ENCODE measurements at places on chromosomes 12 and 14.

DNA sequence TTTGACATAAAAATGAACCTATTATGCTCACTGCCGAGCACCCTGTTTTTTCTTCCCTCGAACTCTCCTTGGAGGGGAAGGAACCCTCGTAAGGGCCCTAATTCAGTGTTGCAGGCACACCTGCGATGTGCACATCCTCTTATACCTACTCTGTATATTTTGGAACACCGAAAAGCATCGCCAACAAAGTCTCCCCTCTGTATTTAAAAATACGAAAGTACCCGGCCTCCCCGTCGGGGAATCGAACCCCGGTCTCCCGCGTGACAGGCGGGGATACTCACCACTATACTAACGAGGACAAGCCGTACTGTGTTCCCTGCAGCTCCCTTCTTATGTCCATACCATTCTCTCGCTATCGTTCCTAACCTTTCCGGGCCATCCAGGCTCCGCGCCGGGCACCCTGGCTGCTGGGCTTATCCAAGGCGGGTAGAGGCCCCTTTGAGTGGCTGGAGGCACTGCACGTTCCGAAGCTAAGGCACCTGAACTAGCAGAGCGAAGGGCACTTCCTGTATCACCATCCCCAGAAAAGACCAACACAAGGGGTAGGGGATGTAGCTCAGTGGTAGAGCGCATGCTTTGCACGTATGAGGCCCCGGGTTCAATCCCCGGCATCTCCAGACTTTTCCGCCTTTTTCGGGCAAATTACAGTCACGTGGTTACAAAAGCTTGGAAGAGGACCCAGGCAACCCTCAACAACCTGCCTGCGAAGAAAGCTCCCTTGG is 25.1 kb upstream of the UBC start:
- no peak for DNase-seq

DNA sequence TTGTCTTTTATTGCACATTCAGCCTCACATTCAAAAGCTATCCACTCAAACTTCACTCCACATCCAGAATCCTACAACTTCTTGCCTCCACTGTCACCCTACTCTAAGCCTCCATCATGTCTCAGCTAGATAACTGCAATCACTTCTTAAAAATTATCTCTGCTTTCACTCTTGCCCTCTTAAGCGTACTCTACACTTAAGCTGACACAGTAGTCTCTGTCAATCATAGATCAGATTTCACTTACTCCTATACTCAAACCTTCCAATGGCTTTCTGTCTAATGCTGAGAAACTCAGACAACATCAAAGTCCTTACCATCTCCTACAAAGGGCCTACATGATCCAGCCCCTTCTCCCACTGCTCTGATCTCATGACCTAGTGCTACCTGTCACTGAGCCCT is 304.1 kb downstream of the ITPR2 start:
- no peak for DNase-seq

DNA sequence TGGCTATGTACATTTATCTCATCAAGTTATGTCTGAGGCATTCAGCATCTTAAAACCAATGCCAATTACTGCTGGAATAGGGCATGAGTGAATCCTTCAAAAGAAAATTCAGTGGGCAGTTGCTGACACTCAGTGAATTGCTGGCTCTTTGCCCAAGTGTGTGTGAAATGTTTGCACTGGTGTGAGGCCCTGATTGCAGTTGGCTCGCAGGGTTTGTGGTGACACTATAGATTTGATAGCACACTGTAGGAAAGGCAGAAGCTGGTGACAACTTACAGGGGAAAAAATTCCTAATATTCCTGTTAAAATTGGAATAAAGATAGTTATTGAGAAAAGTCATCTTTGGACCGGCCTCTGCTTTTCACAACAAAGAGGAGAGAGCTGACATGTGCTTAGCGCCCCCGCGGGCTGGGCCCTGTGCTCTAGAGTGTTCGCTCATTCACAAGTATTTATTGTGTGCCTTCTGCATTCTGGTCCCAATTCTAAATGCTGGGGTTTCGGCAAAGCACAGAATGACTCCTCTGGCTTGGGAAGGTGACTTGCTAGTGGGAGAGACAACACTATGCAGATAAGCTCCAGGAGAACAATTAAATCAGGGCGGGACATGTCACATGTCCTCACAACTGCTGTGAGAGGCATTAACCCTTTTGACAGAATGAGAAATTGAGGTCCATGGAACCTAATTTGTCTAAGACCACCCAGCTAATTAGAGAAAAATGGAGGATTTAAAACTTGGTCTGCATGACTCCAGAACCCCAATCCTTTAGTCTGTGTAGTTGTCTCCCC is 418.7 kb downstream of the NPAS3 start:
- no peak for DNase-seq

- no peak for DNase-seq
Observed at GRCh38 chr12:65384240-65384639, 105.8 kb downstream of the MSRB3 start.

GRCh38 chr14:57714487-57714931 is 151.4 kb downstream of the SLC35F4 start:
- peak; percentile 38 for DNase-seq

DNA sequence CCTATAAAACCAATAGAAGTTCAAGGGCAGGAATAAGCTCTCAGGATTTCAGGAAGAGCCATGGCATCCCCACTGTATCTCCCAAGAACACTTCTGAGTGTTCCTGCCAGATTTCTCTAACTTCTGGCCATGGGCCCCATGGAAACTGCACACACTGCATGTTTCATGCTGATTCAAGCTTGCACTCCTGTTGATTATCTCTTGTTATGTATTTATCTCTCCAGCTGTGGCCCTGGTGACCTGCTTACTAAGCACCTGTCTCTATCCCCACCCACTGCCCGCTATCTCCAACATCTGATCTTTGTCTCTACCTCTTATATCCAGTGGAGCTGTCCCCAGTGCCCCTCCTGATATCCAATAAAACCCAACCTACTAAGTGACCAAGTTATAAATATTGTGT is 285.3 kb downstream of the PDZRN4 start:
- no peak for DNase-seq

DNA sequence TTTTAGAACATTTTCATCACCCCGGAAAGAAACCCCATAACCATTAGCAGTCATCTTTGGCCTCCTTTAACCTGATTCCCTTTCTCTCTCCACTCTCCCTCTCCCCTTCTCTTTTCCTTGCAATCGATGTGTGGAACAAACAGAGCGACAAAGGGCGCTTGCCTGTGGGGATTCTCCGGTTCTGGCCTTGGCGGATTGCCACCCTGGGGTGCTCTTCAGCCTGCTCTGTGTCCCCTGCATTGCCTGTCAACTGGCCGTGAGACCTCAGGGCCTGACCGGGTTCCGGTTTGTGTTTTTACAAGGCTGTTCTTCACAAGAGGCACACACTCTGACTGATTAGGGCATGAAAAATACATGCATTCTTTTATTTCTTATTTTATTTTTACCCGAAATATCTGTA is 27.8 kb downstream of the LRTM2 start:
- DNase-seq, result no peak

GRCh38 chr14:67999705-68000384 is 180.3 kb downstream of the RAD51B start:
- no peak for DNase-seq

- no peak for DNase-seq
Observed at GRCh38 chr14:68553311-68553710, 239.6 kb downstream of the ZFP36L1 start.

DNA sequence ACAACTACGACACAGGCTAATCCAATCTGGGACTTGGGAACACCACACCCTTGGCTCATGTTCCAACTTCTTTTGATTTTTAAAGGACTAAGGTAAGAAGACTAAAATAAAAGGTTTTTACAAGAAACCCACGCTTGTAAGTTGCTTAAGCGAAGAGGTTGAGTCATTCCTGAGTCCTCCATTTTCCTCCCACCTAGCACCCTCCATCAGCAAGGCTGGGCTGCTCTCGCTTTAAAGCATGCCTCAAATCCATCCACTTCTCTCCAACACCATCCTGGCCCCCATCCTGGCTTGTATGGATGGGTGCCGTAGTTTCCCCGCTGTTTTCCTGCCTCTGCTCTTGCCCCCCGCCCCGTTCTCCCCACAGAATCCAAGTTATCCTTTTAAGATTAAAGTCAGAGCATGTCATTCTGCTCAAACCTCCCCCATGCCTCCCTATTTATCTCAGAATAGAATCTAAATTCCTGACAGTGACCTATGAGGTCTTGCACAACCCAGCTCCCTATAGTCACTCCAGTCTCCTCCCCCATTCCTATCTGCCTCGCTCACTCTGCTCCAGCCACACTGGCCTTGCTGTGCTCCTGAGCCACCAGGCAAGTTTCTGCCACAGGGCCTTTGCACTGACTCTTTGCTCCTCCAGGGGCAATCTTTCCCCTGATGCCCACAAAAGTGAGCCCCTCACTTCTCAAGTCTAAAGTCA is 34.5 kb downstream of the SCARB1 start:
- DNase-seq, result no peak
